Renal cortex interstitium (tissue), 15 donors: ENCODE measurements at places on chromosomes 7 and 10. TPM values are rescaled to one million over a fixed set of nuclear protein-coding genes. Genes with fewer than 3 reads are reported as not detected.

DNA sequence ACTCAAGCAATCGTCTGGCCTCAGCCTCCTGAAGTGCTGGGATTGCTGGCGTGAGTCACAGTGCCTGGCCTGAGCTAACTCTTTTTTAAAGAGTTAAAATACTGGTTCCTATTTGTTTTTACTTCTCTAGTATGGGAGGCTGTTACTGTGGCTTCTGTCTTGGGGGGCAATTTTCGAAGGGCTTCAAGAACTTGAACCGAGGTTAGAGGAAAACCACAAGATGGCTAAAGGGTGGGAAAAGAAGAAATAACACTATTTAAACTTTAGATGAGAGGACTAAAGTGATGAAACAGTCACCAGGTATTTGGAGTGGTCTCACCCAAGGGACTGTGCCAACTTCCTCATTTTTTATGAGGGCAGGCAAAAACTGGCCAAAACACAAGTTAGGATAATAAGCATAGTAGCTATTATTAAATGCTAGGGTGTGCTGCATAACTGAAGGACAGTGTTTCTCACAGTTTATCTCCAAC, 17.8 kb downstream of the MET start:
- DNase-seq: no peak

GRCh38 chr7:56028942-56029630, 22.2 kb downstream of the PSPH start:
- no peak for DNase-seq

DNA sequence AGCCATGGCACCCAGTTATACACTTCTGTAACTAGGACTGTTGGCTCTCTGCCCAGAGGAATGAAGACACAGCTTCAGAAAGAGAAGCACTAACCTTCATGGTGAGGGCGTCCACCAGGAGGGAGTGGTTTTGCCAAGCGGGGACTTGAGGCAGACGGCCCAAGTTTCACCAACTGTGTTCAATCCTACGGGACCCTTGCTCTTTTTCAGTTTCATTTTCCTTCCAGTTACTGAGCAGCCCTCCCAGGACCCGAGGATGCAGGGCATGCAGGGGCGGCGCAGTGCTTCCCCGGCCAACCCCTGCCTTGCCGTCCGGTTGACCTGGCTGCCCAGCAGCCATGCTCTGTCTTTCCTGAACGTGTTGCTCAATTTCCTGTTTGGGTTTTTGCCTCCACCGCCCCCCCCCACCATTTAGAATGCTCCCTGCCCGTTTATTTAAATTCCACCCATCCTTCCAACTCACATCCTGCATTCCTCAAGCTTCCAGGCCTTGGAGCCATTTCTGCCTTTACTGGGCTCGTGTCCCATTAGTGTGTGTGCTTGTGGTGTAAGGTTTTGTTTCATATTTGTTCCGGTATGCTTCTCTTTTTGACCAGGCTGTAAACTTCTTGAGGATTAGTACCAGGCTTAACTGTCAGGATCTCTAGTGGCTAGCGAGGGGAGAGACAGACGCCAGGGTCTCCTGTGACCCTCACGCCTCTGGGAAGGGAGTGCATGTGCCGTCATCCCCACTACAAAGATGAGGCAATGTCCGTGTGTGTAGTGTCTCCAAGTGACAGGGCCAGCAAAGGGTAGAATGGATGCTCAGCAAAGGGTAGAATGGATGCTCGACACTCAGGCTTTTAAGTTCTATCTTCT, 31.6 kb downstream of the IL15RA start:
- no peak for DNase-seq

- no peak for DNase-seq
Measured at GRCh38 chr7:131244259-131244852, 83.3 kb upstream of the MKLN1 start.

Gene CYP17A1
- 0.39 TPM for polyA plus RNA-seq

DNA sequence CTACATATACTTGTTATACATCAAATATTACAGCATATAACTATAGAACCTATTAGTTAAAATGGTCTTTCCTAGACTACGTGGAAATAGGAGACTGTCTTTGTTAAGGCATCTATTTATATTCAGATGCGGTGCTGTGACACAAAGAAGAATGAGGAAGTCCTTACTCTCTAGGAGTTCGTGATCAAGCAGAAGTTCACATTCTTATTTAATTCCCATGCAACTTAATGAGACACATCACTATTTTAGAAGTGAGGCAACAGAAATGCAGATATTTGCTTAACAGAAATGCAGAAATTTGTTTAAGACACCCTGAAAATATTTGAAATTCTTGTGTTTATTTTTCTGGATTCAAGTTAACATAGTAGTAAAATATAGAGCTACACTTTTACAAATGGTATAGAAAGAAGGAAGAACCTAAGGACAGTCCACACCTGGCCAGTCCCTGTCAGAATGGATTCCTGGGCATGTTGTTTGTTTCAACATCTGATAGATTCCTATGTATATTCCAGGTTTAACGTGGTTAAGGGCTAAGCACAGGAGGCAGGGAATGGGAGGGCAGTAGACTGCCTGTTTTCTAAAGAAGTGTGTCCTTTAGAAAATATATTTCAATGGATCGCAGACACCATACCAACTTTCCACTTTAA, 70.6 kb upstream of the NXPH1 start:
- no peak for DNase-seq

Gene SPDYE1
- 0.80 TPM for polyA plus RNA-seq

- no peak for DNase-seq
Measured at GRCh38 chr7:112431803-112432202, 18.5 kb upstream of the IFRD1 start.

DNA sequence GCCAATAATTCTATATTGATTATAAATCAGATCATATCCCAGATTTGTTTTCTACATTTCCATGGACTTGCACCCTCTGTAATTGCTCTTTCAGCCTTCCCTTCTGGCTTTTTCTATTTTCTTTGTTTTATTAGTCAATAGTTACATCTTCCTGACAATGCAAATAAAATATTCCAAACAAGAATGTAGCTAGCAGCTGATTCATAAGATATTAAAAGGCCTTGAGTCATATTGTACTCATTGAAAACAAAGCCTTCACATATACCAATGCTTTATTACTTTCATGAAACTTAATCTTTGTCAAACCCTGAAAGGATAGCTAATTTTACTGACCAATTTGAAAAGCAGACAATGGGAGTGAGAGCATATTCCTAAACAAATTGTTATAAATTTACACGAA, 10.7 kb upstream of the SFMBT2 start:
- no peak for DNase-seq

DNA sequence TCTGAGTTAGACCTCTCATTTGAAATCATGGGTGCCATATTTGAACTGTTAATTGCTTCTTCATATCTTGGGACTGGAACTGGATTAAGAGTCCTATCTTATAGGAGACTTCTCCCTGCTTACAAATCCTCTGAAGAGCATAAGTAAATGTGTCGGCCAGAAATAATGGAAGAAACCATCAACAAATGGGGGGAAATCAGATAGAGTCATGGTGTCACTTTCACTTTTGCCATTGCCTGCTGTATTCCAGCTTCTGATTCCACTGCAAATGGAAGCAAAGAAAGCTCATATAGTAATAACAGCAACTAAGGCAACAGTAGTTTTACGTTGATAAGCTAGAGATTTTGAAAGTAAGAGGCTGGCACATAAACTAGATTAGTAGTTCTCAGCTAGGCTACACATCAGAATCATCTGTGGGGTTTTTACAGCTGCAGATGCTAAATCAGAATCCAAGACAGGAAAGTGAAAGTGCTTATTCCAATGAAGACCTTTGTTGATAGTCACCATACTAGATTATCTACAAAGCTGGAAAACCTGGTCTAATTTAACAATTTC, 12.3 kb upstream of the CRPPA start:
- no peak for DNase-seq
